ENCODE measurements at places on chromosomes 5 and 9. TPM values are rescaled to one million over a fixed set of nuclear protein-coding genes. Genes with fewer than 3 reads are reported as not detected.

Gene FOXD4L5
- total RNA-seq, result not detected

Gene MRPL22
- total RNA-seq, result 30.1 TPM

Gene RELL2
- 0.41 TPM for total RNA-seq

Gene VCAN
- total RNA-seq, result 72.0 TPM

Gene GEMIN5
- 11.5 TPM for total RNA-seq

Gene LRRC19
- total RNA-seq, result not detected

Gene INSL4
- not detected for total RNA-seq

Gene AMBP
- not detected for total RNA-seq

- H3K4me3 ChIP-seq, result no peak overlapping the region
- DNase-seq, result no peak
- H3K4me1 ChIP-seq, result peaks cover 43% of the 10 kb centered on the region
These were observed 7.1 kb upstream of the AGPAT2 start for GRCh38 chr9:136694163-136694871.

- no peaks in the 10 kb centered on the region for H3K4me1 ChIP-seq
- H3K27me3 ChIP-seq, result no peaks in the 10 kb centered on the region
- H3K36me3 ChIP-seq, result peaks cover 38% of the 10 kb centered on the region
- no peak overlapping the region for H3K4me3 ChIP-seq
These were observed 102.2 kb downstream of the MAP1B start for GRCh38 chr5:72209147-72210115.

GRCh38 chr5:62376064-62376463 is 27.6 kb downstream of the DIMT1 start:
- no peak overlapping the region for H3K27ac ChIP-seq
- DNase-seq, result no peak
- H3K4me3 ChIP-seq, result no peak overlapping the region

DNA sequence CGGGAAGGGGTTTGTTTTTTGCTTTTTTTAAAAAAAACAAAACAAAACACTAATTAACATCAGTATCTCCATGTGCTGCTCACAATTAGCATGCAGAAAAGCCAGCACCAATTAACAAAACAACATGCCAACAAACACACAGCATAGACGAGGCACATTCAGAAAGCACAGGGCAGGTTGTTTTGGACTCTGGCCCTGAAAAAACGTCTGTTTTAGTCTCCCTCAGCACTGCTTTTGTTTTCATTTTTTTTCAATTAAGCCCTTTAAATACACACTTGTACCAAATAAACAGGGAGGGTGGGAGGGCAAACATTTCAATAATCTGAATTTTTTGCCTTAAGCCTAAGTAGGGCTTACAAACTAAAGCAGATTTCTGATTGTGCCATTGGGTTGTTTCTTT is 309.6 kb downstream of the DTWD2 start:
- H3K4me1 ChIP-seq, result no peaks in the 10 kb centered on the region
- H3K36me3 ChIP-seq, result no peaks in the 10 kb centered on the region
- no peak for DNase-seq
- no peak overlapping the region for H3K4me3 ChIP-seq
- H3K27me3 ChIP-seq, result no peaks in the 10 kb centered on the region

DNA sequence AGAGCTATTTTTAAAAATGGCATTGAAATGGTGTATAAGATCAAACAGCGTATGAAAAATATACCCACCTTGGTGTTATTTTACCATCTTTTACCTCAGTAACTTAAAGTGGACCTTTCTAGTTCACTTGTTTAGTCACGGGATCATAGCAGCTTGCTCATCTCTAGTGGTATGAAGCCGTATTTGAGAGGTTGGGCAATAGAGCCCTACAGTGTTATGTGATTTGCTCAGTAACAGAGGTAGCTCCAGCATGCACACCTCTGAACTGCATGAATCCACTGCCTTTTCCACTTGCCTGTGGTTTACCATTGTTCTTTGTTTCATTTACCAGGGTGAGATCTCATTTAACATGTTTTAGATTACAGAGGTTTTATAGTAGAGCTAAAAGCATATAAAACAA is 134.4 kb downstream of the ATG10 start:
- H3K27me3 ChIP-seq, result no peaks in the 10 kb centered on the region
- no peak overlapping the region for H3K4me3 ChIP-seq
- H3K4me1 ChIP-seq, result peaks cover 18% of the 10 kb centered on the region
- no peaks in the 10 kb centered on the region for H3K36me3 ChIP-seq
- H3K27ac ChIP-seq, result no peak overlapping the region

DNA sequence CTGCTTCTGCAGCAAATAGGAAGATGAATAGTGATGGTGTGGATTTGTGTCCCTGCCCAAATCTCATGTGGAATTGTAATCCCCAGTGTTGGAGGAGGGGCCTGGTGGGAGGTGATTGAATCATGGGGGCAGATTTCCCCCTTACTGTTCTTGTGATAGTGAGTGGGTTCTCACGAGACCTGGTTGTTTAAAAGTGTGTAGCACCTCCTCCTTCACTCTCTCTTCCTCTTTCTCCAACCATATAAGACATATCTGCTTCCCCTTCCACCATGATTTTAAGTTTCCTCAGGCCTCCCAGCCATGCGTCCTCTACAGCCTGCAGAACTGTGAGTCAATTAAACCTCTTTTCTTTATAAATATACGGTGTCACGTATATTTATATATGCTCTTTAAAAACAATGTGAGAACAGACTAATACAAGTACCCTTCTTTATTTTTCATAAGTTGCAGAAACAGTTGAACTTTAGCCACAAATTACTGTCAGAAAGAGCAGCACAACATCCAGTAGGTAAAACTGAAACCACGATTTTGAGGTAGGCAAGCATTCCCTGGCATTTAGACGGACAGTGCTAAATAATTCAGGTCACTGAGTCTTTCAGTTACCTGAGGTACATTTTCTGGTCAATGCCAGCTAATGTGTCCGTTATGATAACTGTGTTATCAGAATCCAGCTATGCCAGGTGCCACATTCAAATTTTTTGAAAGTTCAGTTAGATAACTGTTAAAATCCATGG is 79.3 kb upstream of the SPEF2 start:
- H3K27ac ChIP-seq, result no peak overlapping the region
- no peaks in the 10 kb centered on the region for H3K27me3 ChIP-seq

DNA sequence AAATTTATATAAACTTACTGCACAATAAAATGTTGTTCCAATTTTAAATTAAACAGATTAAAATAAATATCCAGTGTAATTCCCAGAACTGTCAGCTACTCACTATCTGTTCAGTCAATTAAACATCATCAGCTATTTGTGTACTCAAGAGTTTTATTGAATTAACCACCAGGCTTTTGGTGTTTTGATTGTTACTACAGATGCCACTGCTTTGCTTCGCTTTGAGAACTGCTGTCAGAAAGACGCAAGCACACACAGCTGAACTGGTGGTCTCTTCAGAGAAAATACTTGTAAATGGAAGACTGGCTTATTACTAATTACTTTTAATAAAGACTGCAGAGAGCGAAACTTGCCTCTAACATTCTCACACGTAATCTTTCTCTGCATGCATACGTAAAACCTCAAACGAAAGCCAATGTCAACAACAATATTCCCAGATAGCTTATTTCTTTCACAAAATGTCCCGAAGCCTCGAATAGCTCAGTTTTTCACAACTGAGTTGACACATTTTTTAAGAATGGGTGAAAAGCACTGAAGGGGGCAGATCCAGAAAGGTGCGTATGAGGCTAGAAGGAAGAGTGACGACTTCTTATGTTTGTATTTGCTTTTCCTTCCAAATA is 259.6 kb upstream of the RPS23 start:
- H3K4me1 ChIP-seq, result no peaks in the 10 kb centered on the region
- H3K4me3 ChIP-seq, result no peak overlapping the region
- H3K36me3 ChIP-seq, result no peaks in the 10 kb centered on the region
- no peak overlapping the region for H3K27ac ChIP-seq
- H3K27me3 ChIP-seq, result no peaks in the 10 kb centered on the region
- DNase-seq, result no peak

DNA sequence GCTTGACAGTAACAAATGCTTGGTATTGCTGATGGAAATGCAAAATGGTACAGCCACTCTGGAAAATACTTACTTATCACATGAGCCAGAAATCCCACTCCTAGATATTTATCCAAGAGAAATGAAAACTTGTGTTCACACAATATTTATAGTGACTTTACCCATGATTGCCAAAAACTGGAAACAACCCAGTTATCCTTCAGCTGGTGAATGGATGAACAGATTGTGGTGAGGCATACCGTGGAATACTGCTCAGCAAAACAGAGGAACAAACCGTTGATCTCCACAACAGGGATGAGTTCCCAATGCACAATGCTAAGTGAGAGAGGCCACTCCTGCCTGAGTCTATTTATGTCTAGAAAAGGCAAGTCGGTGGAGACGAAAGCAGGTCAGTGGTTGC is 40.5 kb upstream of the LRRC14B start:
- DNase-seq, result no peak
- H3K4me3 ChIP-seq, result no peak overlapping the region
- H3K4me1 ChIP-seq, result no peaks in the 10 kb centered on the region
- no peaks in the 10 kb centered on the region for H3K27me3 ChIP-seq

- H3K36me3 ChIP-seq, result peaks cover 14% of the 10 kb centered on the region
- DNase-seq, result no peak
- H3K27ac ChIP-seq, result no peak overlapping the region
- H3K27me3 ChIP-seq, result no peaks in the 10 kb centered on the region
These were observed 21.2 kb upstream of the HSD17B3 start for GRCh38 chr9:96323169-96323568.

DNA sequence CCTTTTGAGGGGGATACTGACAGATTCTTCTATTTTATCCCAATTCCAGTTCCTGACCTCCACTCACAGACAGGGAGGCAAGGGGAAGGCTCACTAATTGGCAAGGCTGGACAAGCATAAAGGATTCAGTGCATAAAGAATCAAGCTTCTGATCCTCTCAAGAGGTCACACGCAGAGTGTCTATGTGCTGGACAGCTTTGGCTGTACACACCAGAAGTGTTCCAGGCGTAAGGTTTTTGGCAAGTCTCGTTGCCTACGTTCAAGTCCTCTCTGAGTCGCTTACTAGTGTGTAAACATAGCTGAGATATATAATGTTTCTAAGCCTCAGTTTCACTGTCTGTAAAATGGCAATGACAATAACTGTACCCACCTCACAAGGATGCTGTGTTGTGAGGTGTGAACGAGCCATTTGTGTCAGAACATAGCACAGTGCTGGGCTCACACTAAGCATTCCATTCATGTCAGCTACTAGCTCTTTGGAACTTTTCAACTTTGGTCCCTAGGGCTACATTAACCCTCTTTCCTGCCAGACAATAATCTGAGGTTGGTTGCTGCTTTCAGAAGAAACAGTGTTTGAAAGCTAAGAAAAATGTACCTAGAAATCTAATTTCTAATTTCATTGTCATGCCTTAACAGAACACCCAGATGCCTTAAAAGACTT is 52.1 kb downstream of the PALM2AKAP2 start:
- H3K36me3 ChIP-seq, result no peaks in the 10 kb centered on the region
- H3K27ac ChIP-seq, result peak overlapping the region; percentile 20
- no peaks in the 10 kb centered on the region for H3K27me3 ChIP-seq
- DNase-seq, result no peak
- peaks cover 25% of the 10 kb centered on the region for H3K4me1 ChIP-seq

DNA sequence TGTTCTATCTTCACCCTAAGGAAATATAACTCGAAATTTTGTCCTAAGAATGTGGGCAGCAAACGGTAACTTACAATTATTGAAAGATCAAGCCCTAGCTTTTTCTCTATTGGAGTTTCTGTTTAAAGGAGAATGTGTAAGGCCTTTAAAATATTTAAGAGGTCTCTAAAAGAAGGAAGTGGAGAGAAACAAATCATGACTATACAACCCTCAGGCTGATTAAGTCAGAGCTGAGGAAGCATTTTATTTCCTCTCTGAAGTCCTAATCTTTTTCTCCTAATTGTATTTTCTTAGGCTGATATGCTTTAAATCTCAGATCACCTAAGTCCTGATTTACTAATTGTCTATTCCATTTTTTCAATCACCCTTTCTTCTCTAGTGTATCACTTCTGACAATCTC is 1708.8 kb upstream of the C9orf72 start:
- no peaks in the 10 kb centered on the region for H3K36me3 ChIP-seq
- H3K27ac ChIP-seq, result no peak overlapping the region
- H3K4me1 ChIP-seq, result no peaks in the 10 kb centered on the region
- H3K4me3 ChIP-seq, result no peak overlapping the region

DNA sequence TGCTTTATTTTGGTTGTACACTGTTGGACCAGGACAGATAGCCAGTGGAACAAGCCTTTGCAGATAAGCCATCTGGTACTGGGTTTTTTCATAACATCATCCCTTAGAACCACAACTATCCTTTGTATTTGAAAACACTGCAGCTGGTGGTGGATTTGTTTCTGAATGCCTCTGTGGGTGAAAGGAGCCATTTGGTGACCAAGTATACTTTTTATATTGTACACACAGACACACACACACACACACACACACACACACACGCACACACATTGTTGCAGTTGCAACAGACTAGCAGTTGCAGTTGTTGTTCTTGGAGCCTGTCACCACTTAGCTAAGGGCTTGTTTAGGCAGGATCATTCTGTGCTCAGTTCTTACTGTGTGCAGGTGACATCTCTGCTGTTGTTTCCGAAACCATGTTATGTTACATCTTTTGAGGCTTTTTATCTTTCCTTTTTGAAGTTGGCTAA is 22.9 kb upstream of the CAVIN4 start:
- no peak for DNase-seq
- H3K4me3 ChIP-seq, result no peak overlapping the region
- no peaks in the 10 kb centered on the region for H3K27me3 ChIP-seq
- H3K4me1 ChIP-seq, result no peaks in the 10 kb centered on the region

DNA sequence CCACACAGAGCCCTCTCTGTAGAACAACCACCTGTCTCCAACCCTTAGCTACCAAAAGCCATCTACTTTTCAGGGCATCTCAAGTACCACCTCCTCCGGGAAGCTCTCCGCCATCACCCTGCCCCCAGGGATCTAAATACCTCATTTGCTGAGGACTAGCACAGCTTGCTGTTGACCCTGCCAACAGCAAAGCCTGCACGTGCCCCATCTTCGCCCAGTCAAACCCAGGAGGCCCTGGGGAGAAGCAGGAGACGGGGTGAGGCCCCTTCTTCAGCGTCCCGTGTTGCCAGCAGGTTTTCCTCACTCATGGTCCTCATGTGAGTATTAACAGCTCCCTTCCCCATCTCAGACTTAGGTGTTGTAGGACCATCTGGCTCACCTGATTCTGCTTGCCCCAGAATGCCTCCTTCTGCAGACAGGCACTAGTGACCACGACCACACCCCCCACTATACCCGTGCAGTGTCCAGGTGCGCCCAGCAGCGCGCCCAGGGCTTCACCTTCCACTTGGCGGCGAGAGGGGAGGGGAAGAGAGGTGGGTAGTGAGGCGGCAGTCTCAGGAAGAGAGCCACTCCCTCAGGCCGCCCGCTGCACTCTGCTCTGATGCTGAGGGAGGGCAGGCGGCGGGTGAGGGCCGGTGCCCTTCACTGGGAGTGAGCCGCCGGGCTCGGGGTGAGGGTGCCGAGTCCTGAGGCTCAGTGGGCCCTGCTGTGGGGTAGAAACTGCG is 11.1 kb downstream of the VAV2 start:
- no peak for DNase-seq
- no peaks in the 10 kb centered on the region for H3K27me3 ChIP-seq
- H3K4me1 ChIP-seq, result no peaks in the 10 kb centered on the region
- no peaks in the 10 kb centered on the region for H3K36me3 ChIP-seq
- H3K27ac ChIP-seq, result no peak overlapping the region

- no peak for DNase-seq
- no peak overlapping the region for H3K4me3 ChIP-seq
- no peaks in the 10 kb centered on the region for H3K4me1 ChIP-seq
- no peaks in the 10 kb centered on the region for H3K27me3 ChIP-seq
- no peak overlapping the region for H3K27ac ChIP-seq
- no peaks in the 10 kb centered on the region for H3K36me3 ChIP-seq
These were observed 58.1 kb downstream of the STARD4 start for GRCh38 chr5:111454198-111454622.
